Right ventricle myocardium superior (tissue), 1 donor: ENCODE measurements at places on chromosomes 2 and 18. TPM values are rescaled to one million over a fixed set of nuclear protein-coding genes. Genes with fewer than 3 reads are reported as not detected.

DNA sequence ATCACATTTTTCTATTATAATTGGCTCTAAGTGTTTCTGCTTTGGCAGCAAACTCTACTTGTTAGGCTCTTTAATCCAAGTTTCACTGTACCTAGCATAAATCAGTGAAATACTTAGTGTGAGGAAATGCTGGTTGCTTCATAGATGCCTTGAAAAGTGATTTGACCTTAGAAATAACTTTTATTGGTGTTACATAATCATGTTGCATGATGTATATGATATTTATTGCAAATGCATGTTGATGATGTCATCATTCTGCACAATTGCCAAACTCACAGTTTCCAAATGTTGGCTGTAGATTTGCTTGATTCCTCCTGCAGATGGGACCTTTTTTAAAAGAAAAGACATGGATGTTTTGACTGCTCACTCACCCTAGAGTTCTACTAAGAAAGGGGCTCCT lies 137.6 kb upstream of the BCL2L11 start:
- DNase-seq, result no peak

- DNase-seq, result no peak
Observed at GRCh38 chr2:70733646-70734180, 34.3 kb downstream of the ADD2 start.

The MEP1B gene
- not detected for total RNA-seq

The IL1F10 gene
- total RNA-seq, result not detected

DNA sequence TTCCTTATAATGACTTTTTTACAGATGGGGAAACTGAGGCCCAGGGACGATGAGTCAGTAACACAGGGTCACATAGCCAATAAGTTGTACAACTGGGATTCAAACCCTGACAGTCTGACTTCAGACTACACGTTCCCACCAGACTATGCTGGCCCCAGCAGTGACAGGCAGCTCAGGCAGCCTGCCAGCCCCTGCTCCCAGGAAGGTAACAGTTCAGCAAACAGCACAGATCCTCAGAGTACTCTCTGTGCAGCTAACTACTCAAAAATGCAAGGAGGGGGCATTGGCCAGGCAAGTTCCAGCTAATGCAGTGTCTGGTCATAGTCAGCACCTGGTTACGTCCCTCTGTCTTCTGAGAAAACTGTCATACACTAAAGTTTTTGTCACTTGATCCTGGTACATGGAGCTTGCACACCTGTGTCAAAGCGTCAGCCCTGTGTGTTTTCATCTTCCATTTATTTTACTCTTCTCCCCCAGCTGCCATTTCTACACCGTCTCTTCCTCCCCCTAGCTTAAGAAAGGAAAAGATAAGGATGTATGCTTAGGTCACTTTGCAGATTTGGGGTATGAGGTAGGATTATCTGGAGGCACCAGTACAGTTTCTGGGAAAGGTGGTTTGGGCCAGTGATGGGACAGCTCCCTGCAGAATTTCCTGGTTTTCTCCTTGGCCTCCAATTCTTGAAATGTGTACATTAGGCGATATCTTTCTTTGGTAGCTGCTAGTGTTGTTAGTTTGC lies 4.5 kb downstream of the SMARCAL1 start:
- peak; percentile 58 for DNase-seq

- no peak for DNase-seq
Observed at GRCh38 chr2:217396165-217396564, 536.3 kb upstream of the TNP1 start.

GRCh38 chr2:41579806-41580205 lies 468.0 kb upstream of the PKDCC start:
- DNase-seq, result no peak

The TOGARAM2 gene
- 42.8 TPM for total RNA-seq

DNA sequence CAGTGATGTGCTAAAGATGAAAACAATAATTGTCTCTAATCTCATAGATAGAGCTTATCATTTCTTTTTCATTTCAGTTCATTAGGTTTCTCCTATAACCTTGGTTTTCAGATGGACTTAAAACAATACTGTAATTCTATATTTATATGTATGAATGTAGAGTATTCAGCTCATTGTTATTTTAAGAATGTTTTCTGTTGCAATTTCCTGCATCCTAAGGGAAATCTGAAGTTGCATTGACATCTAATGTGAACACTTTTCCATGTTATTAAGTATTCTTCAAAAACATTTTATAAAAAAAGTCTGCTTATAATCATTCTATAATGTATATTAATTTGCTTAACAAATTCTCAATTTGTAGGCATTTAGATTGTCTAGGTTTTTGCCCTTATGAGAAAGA lies 288.9 kb downstream of the XIRP2 start:
- no peak for DNase-seq
